ENCODE measurements at places on chromosomes 13 and 19.
A peak's percentile ranks its signal among the peaks of the same experiment; 100 is the strongest.

- peak; percentile 34 for DNase-seq
These were observed 62.8 kb upstream of the DIAPH3 start for GRCh38 chr13:60226507-60226906.

- no peak for DNase-seq
These were observed 17.1 kb downstream of the NUMBL start for GRCh38 chr19:40673397-40673796.

DNA sequence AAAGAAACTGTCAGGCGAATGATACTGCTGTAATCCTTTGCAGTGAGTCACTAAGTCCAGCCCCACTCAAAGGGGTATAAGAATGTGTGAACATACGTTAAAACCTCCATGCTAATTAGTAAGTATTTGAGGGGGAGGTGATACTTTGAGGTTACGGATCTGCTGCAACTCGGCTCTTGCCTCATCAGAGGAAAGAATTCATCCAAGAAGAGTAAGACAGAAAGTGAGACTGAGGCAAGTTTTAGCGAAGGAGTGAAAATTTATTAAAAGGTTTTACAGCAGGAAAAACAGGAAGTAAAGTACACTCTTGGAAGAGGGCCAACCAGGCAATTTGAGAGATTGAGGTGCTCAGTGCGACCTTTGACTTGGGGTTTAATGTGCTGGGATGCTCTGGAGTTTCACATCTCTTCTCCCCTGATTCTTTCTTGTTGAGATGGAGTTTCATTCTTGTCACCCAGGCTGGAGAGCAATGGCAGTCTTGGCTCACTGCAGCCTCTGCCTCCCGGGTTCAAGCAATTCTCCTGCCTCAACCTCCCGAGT lies 9.8 kb downstream of the CLEC4M start:
- peak; percentile 33 for DNase-seq

GRCh38 chr13:53885997-53886396 lies 857.4 kb downstream of the OLFM4 start:
- DNase-seq: no peak

DNA sequence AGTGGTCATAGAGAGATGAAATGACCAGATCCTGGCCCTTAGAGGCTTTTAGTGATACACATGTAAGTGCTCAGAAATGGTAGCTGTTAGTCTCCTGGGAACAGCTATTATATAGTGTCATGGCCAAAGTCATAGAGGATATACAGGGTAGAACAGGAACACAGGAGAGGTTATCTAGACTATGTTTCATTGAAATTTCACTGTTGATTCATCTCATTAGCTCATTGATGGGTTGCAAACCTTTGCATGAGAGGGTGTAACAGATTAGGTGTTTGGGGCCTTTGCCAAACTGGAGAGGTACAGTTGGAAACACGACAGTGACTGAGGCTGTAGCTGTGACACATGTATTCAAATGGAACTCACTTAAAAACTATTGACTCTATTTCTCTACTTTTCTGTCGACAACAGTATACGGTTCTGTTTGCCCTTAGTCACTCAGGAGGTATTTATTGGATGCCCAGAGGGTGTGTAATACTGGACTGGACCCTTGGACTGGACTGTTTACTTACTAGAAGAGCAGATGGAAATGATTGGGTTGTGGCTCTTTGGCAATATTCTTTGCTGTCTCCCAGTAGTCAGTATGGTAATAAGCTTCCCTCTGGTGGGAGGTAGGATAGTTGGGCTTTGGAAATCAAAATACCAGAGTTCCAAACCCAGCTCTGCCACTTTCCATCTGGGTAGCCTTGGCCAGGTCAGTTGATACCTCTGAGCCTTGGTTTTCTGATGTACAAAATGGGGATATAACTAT lies 29.8 kb downstream of the ARHGAP35 start:
- peak; percentile 93 for DNase-seq

- no peak for DNase-seq
These were observed 13.8 kb downstream of the ADAT3 start for GRCh38 chr19:1918975-1919374.

DNA sequence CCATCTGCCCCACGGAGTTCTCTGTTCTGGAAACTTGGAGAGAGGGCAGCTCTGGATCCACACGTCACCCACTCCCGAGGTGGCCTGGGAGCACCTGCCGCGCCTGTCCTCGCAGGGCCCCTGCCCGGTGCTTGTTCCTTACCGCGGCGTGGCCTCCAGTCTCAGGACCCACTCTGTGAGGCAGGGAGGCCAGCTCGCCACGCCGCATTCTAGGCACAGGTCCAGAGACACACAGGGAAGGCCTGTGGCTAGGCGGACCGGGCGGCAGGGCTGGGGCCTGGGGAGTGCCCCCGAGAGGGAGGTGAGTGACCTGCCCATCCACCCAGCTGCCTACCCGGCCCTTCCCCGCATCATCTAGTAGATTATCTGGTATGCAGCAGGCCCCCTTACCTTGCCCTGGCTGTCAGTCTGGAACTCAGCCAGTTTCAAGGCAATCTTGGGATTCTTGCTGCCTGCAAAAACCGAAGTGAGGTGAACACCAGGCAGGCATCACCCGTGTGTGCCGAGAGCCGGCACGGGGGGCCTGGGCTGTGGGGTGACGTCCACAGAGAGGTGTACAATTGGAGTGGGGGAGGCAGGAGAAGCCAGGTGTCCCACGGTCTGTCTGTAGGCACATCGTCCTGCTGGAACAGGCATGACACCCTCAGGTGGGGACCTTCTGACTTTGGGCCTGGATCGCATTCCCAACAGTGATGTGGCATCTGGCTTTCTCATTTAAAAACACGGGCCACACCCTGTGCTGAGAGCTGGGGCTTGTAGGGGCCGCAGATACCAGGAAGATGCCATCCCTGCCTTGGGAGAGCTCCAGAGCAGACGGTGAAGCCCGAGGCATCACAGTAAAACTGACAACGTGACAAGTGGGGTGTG lies 23.6 kb downstream of the DPP9 start:
- no peak for DNase-seq

DNA sequence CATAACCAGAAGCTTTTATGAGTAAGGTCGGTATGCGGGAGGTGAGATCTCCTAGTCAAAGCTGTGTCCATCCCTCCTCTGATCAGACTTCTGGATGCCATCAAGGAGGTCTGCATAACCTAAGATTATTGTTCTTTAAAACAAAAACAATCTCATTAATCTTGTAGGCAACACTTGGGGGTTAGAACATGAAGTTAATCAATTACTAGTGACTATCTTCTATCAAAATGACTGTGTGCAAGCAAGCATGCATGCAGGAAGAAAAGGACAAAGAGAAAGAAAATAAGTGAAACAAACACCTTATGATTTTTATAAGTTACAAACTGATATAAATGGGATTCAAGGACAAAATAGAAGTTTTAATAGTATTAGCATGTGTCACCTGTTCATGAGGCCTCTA lies 2435.9 kb upstream of the PCDH20 start:
- no peak for DNase-seq

DNA sequence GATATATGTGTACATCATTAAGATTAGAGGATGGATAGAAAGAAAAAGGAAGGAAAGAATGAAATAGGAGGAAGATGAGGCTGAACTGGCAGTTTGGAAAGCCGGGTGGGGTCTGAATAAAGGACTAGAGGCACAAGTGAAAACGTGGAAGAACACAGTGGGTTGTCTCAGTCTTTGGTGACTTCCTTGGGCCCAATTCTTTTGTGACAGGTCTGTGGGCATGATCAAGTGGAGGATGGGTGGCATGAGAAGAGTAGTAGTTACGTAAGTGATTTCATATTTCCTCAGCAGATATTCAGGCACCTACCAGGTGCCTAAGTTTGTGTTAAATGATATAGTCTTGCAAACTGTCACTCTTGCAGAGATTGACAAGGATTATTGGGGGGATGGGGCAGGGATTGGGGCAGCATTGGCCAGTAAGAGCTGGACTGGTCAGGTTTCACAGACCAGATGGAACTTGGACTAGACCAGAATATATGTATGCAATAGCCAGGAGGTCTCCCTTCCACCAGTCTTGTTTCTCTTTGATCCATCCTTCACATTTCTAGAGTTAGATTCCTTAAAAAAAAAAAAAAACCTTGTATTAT lies 2.7 kb downstream of the TPP2 start:
- no peak for DNase-seq

DNA sequence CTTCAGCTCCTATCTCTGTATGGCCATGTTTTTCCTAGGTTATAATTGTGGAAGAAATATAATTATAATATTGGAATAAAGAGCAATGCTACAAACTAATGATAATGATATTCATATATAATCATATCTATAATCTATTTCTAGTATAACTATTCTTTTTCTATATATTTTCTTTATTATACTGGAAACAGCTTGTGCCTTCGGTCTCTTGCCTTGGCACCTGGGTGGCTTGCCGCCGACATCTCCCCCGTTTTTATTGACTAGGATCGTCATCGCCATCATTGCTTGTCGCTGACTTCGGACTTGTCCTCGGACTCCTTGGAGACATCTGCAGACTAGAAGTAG lies 24.2 kb downstream of the ZNF763 start:
- DNase-seq: no peak

GRCh38 chr13:43544631-43545030 lies 242.1 kb downstream of the ENOX1 start:
- no peak for DNase-seq

GRCh38 chr19:3708207-3708931 lies at the start of gene TJP3:
TJP3 (plus strand) TSS chr19:3708384; CDS start chr19:3728433, 20,049 bp downstream.
- peak; percentile 19 for DNase-seq

DNA sequence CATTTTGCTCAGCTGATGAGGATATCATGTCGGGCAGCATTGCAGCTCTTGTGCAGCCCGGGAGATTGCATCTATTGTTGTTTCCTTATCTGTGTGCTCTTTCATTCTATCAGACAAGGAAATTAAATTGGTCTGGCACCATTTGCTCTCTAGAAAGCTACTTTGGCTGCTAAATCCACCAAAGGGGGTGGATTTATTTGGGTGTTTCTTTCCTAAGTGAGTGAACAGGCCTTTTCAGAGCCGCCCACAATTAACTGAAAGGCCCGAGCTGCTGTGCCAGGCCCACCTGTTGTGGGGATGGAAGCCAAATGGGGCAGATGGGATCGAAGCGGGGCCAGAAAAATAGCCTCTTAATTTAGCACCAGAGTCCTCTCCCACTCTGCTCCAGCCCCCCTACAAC lies 99.4 kb downstream of the DNAJC15 start:
- no peak for DNase-seq

DNA sequence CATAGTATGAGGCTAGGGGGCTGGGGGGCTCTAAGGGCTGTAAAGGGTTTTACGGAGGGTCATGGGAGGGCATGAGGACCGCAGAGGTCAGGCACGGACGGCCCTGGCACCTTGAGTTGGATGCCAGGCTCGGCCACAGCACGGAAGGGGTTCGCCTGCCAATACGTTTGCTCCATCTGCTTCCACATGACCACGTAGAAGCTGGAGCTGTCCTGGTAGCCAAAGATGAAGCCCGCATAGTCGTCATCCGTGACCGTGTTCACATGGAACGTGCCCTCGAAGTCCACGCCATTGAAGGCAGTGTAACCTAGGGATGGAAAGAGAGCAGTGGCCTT lies 6.4 kb downstream of the COMP start:
- DNase-seq: no peak

DNA sequence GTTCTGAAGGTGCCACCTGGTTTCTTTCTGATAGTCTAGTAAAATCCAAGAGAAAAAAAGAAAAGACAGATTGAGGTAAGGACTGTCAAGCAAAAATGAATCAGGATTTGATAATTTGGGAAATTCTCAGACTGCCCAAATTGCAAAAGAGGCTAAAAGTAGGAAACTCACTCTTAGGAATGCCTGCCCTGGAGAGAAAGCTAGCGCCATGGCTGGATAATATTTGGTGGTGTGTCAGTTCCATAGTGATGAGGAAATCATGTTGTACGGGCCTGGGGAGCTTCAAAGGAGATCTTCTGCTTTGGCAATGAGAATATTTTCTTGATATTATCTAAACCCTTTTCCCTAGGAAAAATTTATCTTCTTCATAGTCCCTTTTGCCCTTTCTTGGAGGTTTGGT lies 1008.1 kb upstream of the SLC10A2 start:
- no peak for DNase-seq

DNA sequence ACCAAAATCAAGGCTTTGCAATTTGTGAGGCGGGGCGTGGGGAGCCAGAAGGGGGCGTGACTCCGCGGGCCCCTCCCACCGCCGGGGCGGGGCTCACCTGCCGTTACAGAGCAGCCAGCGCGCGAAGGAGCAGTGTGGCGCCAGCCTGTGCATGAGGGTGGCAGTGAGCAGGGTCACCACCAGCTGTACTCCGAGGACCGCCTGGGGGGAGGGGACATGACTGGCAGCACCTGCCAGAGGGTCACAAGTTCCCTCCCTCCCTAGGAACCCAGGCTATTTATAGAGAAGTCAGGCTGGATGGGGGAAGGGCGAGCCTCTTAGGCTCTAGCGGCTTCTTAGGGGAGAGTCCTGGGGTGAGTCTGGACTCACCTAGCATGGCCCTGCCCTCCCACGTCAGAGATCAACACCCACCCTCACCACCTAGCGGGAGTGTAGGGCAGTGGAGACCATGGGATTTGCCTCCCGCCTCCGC lies 3.6 kb downstream of the TMEM161A start:
- DNase-seq: no peak

DNA sequence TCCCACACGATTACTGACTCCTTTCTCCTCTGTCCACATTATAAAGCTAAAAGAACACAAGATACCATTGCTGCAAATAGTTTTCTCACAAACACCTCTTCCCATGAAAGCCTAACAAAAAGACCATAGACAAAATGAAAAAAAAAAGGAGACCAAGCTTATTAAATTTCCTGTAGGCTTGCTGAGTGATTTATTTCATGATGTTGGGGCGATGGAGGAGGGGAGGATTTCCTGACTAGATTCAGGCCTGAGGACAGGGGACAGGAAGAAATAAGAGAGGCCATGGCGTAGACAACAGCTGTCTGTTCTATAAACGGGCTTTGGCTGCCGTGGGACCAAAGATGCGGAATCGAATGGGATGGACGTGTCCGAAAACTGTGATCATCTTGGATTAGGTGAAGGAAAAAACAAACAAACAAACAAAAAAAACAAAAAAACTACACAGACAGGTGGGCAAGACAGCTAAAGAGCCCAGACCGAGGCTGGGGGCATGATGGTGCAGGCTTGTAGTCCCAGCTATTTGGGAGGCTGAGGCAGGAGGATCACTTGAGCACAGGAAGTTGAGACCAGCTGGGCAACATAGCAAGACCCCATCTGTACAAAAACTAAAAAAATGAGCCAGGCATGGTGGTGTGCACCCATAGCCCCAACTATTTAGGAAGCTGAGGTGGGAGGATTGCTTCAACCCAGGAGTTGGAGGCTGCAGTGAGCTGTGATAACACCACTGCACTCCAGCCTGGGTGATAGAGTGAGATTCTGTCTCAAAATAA lies 5.3 kb downstream of the TMPRSS9 start:
- DNase-seq: no peak

DNA sequence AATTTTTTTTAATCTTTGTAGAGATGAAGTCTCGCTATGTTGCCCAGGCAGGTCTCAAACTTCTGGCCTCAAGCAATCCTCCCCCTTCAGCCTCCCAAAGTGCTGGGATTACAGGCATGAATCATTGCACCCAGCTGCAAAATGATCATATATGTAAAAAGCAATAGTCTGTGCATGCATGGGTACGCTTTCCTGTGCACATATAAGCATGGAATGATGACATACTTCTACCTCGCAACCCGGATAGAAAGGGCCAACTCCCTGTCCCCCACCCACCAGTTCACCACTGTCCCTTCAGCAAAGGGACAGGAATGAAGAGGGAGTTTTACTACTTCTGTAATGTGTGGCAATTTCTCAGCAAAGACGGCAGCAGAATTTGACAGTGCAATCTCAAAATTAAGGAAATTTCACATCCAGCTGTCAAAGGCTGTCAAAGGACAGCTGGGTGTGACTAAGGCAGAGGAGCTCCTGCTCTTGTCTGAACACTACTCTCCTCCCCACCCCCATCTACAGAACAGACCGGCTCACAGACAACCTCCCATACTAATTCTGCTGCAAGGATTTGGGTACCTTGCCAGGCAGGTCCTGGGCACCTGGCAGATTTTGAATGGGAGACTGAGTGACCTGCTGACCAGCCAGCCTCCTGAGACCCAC lies 95.6 kb downstream of the TSHZ3 start:
- DNase-seq: no peak

All from ELR (cell line).